ENCODE measurements at places on chromosomes 11 and 22.

DNA sequence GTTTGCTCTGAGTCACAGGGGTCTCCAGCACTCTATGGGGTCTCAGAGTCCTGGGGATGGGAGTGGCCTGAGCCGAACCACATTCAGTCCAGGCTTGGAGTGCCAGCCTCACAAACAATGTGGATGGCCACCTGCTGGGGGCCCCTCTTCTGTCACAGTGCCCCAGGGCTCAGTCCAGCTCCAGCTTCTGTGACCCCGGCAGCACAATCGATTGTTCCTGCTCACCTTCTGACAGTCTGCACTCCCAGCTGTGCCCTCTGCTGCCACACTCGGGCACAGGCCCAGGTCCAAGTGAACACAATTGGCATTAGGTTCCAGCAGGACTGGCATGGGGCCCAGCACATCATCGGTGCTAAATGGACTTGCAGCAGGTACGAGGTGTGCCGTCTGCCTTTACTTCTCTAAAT is 84.8 kb downstream of the TP53I11 start:
- no peak for ATAC-seq

GRCh38 chr11:16393340-16393739 is 37.0 kb upstream of the SOX6 start:
- no peak for ATAC-seq

GRCh38 chr22:36374603-36375024 is 13.2 kb downstream of the MYH9 start:
- ATAC-seq, result peak; percentile 83

GRCh38 chr22:44338906-44339305 is 26.2 kb upstream of the SHISAL1 start:
- ATAC-seq, result no peak

DNA sequence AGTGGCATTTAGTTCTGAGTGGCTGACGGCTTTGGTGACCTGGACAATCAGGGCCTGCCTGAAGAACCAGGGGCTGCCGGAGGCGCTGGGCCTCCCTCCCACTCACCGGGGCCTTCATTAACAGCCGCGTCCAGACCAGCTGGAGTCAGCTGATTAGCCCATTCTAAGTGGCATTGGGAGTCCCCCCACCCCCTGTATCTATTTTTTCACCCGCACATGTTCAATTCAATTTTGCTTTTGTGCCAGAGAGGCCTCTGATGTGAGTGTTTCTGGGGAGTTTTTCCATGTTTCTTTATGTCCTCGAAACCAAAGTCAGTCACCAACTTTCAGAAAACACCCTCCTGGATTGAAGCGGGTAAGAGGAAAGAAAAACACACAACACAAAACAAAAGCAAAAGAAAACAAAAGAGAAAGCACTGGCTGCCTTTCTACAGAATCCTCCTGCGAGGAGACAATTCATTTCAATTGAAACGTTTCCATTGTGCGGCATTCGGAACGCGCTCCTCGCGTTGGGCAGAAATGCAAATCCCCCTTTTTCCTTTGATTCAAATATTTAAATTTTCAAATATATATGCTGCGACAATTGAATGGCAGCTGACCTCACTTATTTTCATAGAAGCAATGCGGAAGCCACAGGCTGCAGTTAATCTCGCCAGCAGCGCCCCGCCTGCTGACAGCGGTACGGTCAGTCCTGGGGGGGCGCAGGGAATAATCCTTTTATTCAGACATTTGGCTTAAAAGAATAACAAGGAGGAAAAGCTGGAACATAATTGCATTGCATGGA is 17.7 kb downstream of the CDKN1C start:
- ATAC-seq, result no peak

DNA sequence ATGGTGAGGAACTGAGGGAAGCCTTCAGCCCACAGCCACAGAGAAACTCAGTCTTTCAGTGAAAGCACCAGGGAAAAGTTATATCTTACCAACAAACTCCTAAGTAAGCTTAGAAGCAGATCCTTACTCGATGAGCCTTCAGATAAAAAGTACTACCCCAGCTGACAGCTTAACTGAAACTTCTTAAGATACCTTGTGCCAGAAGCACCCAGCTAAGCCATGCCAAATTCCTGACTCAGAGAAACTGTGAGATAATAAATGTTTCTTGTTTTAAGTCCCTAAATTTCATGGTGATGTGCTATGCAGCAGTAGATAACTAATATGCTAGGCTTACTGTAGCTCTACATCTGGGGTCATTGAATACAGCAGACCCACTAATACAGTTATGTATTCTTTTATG is 2025.0 kb downstream of the LRRC4C start:
- ATAC-seq, result no peak

GRCh38 chr11:11149671-11150459 is 203.2 kb downstream of the CSNK2A3 start:
- peak; percentile 48 for ATAC-seq

DNA sequence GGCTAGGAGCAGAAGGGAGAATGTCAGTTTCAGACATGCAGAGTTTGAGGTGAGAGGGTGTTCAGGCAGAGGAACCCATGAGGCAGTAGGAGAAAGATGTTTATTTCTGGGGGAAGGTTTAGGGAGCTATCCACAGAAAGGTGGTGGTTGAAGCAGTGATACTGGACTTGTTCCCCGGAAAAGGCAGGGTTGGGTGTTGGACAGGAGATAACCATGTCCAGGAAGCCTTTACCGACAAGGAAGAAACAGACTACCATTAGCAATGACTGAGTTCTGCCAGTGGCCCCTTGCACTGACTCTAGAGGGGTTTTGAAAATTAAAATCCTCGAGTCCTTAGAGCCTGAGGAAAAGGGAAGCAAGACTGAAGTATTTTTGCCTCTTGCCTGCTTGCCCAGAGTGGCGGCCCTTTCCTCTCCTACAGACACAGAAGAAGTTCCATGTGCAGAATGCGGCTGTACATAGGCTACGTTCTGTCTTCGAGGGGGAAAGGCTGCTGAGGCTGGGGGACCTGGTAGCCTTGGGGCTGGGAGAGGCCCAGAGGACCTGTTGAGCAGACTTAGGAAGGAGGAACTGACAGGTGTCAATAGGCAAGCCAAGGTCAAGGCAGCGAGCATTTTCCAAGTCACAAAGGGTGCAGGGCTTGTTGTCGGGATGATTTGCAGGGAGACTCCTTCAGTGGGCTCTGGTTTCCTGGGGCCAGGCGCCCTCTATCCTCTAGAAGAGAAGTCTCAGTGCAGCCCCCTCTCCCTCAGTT is 146.7 kb downstream of the LDLRAD3 start:
- ATAC-seq, result no peak

DNA sequence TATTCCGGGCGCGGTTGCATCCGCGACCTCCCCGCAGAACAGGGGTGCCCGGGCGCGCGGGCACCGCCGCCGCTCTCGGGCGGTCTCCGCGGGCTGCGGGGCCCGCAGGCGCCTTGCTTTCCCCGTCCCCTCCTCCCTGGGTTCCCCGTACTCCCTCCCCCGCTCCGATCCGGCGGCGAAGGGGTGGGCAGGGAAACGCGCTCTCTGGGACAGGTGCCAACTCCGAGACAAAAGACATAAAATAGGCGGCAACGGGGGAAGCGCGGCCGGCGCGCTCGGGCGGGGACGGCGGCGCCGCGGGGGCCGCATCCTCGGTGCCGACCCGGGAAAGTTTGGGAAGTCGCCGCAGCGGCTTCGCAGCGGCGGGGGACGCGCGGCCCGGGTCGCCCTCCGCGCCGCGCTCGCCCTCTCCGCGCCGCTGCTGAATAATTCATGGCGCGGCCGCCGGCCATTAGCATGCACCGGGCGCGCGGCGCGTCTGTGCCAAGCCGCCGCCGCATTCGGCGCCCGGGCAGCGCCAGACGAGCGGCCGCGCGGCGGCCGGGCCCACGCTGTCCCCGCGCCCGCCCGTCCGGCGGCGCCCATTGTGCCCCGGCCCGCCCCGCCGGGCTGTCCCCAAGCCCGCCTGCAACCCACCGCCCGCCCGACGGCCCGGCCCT is 78.7 kb upstream of the PPARA start:
- ATAC-seq, result peak; percentile 25

DNA sequence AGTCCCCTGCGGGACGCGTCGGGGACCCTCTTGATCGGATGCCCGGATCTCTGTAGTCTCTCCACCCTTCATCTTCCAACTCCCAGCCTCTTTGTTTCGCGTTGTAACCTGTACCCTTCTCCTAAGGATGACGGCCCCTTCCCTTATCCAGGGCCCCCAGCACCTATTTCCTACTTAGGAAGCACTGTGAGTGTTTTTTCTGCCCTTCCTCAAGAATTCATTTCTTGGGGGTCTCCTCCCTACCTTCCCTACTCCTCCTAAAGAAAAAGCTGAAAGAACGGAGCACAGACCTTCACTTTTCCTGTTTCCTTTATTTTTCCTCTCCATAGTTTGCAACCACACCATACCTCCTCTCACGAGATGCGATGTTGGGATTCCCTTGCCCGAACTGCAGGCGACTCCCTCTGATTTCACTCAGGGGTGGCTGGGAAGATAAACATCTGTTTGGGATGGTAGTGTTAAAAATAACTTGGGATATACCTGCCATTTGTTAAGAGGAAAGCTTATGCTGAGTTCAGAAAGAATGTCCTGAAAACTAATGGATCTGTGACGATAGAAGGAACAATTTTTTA is 593 bp downstream of the FAM118B start:
- no peak for ATAC-seq

DNA sequence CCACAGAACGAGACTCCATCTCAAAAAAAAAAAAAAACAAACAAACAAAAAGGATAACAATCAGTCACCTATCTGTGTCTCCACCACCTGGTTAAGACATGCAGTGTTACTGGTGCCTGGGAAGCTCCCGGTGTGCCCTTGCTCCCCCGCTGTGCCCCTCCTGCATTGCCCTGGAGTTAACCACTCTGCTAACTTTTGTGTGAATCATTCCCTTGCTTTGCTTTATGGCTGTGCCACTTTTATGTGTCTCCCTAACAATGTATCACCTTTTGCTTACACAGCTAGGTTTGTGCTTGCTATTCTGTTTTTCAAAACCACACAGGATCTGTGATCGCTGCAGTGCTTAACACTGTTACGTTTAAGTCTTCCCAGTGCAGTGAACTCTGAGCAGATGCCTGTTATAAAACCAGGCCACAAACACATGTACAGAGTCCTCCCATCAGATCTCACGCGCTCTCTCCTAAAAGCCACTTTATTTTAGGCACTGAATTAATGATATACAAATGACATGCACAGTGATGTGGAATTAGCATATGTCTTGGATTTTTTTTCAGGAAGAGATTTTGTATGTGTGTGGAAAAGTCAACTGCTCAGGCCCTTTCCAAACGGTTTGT is 69.9 kb downstream of the BUD13 start:
- no peak for ATAC-seq

GRCh38 chr11:87712391-87712790 is 462.9 kb downstream of the RAB38 start:
- no peak for ATAC-seq

DNA sequence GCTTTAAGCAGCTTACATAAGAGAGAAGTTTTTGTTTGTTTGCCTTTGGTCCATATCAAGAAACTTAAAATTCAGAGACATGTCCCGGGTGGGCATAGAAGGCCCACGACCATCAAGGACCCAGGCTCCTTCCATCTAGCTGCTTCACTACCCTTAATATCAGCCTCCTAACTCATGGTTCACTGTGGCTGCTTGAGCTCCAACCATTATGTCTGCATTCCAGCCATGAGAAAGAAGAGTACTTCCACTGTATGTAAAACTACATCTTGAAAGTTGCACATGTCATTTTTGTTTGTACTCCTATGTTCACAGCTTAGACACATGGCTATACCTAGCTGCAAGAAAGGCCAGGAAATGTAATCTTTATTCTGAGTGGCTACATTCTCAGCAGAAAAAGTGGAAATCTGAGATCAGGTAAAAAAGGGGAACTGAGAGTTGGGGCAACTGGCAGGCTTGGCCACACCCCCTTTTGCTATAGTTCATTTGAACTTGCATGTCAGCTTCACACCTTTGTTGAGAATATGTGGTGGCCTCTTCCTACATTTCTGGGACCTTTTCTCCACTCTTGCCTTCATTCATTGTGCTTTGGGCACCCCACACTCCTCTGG is 81.3 kb upstream of the TP53I11 start:
- no peak for ATAC-seq

DNA sequence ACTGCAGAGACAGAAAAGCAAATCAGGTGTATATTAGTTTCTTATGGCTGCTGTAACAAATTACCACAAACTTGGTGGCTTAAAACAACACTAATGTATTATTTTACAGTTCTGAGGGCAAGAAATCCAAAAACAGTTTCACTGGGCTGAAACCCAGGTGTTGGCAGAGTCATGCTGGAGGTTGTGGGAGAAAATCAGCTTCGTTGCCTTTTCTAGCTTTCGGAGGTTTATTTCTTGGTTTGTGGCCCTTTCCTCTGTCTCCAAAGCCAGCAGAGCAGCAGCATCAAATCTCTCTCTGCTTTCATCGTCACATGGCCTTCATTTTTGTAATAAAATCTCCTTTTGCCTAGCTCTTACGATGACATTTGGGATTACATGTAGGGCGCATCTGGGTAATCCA is 33.0 kb upstream of the OR6M1 start:
- no peak for ATAC-seq

- ATAC-seq, result no peak
These were observed 139.0 kb downstream of the BRD1 start for GRCh38 chr22:49688516-49689254.

DNA sequence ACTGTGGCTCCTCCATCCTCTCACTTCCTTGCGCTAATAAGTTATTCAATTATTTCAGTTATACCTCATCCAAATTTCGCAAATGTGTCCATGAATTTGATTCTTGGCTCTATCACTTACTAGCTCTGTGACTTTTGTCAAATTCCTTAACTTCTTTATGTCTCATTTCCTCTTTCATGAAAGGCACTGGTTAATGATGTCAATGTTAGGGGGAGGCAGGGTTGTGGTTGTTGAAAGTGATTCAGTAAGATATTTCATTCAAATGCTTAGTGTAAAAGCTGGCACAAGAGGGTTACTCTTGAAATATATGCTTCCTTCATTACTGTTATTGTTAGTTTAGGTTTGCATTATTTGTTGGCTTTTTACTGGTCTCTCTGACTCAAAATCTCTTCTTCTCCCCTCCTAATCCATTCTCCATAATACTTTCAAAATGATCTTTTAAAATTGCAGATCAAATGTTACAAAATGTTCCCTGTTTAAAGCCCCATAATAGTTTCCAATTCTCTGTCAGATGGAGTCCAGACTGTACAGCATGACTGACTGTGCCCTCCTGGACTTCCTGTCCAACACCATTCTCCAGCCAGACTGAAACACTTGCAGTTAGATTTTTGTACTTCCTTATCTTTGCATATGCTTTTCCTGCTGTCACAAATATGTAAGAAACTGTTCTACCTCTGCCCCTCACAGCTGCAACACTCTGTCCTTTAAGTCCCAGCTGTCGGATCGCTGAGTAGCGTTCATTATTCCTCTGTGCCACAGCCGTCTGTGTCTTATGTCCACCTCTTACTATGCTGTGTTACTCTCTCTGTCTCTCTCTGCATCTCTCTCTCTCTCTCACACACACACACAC is 510.6 kb upstream of the RAG2 start:
- no peak for ATAC-seq

DNA sequence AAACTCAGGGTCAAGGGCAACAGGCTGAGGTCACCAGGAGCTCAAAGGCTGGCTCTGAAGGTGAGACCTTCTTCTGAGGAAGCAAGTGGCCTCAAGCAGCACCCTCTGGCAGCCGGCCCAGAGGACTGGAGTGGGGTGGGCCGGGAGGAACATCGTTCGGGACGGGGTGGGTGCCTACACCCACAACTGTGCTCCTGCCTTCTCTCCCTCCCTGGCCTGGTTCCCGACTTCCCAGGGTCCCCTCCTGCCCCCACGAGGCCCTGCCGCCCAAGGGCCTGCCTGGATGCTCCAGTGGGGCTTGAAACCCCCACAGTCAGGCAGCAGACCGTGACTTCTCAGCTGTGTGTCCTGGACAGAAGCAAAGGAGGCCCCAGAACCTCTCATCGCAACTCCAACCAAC is 195.7 kb downstream of the IGLL1 start:
- ATAC-seq, result no peak
